ENCODE measurements at places on chromosomes 2 and 18.
A peak's percentile ranks its signal among the peaks of the same experiment; 100 is the strongest.

DNA sequence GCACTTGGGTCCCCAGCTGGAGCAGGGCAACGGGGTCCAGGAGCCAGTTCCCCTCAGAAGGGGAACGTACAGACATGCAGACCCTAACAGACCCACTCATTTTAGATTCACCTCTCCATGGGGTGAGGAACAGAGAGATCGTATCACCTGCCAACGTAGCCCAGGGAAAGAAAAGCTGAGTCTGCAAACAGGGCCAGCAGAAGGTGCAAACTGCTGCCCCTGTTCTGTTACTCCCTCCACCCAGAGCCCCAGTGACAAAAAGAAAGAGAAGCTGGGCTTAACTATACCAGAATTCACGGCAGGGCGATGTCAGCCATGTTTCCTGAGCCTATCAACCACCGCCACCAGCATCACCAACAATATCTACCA, 817 bp upstream of the HS1BP3 start:
- DNase-seq, result no peak

GRCh38 chr2:10039658-10040410, 3.5 kb upstream of the KLF11 start:
- DNase-seq, result no peak

DNA sequence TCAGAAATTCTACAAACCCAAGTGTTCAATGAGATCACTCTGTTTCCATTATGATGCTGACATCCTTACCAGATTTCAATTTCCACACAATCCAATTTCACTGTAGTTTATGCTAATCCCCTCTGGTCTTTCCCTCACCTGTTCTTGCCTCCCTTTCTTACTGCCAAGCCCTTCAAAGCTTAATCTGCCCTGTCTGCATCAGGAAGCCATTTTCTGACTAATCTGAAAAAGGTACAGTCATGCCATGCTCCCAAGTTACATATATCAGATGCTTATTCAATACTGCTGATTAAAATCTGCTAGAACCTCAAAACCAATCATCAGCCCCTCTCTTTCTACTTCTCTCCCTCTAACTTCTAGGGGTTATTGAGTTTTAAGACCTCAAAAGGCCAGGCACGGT, 8.9 kb downstream of the KRTCAP3 start:
- no peak for DNase-seq

GRCh38 chr2:232204457-232204931, 174.1 kb upstream of the ALPP start:
- no peak for DNase-seq

GRCh38 chr2:171160119-171160955, at the start of gene TLK1:
Gene TLK1, minus strand, starts transcription at chr2:171160893. Its CDS starts 465 bp downstream, at chr2:171160428.
- no peak for DNase-seq

- DNase-seq, result no peak
Measured at GRCh38 chr2:216624251-216624650, 9.0 kb upstream of the IGFBP2 start.

DNA sequence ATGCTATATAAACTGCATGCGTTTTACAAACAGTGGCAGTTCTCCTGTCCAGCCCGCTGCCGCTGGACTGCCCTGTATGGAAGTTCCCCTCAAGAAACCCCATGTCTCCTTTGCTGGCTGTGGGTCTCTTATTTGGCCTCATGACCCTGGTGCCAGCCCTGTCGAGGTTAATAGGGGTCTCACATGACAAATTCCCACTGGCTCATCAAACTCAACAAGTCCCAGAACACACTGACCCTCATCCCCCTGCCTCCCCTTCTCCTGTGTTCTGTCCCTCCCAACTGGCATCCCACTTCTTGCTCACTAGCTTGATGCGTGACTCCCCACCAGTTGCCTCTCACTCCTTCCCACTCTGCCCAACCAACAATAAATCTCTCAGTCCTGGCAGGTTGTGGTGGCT, 137.6 kb upstream of the HS6ST1 start:
- DNase-seq, result no peak

DNA sequence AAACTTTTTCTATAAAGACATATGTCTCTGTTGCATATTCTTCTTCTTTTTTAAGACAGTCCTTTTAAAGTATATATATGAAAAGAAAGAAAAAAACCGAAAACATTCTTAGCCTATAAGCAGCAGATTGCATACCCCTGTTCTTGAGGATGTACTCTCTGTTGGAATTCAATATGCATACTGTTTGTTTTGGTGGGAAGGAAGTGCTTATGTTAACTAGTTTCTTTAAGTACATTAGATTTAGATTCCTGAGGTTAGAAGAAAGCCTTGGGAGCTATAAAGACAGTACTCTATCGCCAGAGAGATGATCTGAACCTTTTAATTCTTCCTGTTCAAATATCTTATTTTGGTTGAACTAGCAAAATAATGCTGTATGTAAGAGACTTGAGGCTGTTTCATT, 46.8 kb upstream of the TBR1 start:
- DNase-seq, result no peak

- DNase-seq, result no peak
Measured at GRCh38 chr2:45833968-45834344, 182.5 kb downstream of the PRKCE start.

DNA sequence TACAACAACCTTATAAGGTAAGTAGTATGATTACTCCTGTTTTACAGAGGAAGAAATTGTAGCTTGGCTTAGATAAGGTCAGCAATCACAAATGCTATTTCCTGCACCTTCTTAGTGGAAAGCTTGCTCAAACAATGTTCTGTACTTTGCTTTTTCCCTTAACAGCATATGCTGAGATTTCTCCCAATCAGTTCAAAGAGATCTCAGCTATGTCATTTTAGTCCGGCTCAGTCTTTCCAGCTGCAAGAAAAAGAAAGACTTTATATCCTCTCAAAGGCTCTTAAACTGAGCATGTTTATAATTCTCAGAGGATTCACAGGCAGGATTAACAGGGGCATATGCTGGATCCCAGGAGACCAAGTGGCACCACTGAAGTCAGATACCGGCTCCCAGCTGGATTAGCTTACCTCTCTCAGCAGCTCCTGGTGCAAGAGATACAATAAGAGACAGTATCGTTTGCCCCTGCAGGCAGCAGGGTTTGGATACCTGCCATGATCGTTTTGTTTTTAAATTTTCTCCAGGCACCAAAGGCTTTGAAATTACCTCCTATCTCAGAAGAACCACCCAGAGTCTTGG, 29.5 kb downstream of the KIAA2012 start:
- DNase-seq, result no peak

DNA sequence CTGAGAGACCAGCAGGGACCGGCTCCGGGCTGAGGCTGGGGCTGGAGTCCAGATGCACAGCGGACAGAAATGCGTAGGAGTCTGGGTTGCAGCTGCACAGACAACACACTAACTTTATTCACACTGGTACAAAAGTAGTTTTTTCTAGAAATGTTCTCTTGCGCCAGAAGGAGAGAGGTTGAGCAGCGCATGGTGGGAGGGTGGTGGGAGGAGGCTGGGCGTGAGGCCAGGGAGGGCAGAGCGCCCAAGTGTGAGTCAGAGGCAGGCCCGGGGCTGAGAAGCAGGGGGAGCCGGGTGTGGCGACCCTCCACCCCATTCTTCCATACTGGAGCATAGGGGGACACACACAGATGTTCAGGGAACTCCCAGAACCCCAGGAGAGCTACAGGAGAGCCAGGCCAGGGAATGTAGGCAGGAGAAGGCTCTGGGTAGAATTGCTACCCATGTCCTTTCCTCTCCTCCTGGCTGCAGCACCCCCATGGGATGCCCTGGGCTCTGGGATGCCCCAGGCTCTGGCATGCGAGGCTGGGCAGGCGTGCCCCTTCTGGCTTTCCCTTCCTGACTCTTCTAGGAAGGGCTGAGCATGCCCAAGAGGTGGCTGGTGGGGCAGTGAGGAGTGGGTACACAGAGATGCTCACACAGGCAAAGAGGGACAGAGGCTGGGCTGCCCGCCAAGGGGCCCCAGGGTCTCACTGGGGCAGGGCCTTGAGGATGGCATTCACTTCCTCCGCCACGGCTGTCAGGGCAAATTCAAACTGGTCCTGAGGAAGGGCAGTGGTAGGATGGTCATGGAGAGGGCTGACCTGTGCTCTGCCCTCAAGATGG, 10.6 kb downstream of the DNAJB2 start:
- DNase-seq, result no peak

GRCh38 chr2:40435426-40436092, 16.3 kb downstream of the SLC8A1 start:
- DNase-seq, result no peak

- DNase-seq, result no peak
Measured at GRCh38 chr2:20737505-20737904, 70.6 kb downstream of the GDF7 start.

DNA sequence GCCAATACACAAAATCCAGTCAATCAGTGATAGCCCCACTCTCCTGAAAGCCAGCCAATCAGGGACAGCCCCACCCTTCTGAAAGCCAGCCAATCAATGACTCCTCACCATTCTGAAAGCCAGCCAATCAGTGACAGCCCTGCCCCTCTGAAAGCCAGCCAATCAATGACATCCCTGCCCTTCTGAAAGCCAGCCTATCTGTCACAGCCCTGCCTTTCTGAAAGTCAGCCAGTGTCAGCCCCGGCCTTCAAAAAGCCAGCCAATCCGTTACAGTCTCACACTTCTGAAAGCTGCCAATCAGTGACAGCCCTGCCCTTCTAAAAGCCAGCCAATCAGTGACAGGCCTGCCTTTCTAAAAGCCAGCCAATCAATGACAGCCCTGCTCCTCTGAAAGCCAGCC, 95.9 kb upstream of the HDAC4 start:
- no peak for DNase-seq

GRCh38 chr2:16206191-16206944, 266.0 kb downstream of the MYCN start:
- DNase-seq, result no peak

DNA sequence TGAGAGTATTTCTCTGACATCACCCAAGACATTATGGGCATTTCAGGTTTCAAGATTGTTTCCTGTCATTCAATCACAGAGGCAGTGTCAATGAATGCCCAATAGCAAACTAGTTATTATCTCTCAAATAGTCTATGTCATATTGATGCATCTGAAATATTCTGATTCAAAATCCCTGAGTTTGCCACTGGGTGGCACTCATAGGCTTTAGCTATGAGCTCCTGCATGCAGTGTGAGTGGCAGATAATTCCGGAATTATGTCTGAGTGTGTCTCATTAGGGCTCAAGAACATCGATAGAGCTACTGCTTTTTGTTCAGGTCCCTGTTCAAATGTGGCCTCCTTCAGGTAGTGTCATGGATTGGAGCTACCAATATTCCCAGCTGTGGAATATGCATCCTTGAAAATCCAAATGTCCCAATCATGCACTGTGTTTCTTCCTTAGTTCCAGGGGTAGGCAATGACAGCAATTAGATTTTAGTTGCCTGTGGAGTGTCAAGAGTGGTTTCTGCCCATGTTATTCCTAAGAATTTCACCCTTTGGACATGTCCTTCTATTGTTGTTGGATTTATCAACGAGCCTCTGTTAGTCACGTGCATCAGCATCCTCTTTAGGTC, 7.8 kb upstream of the OR6B3 start:
- DNase-seq, result peak; percentile 65

- DNase-seq, result peak; percentile 15
Measured at GRCh38 chr18:44096016-44096415, 584.7 kb upstream of the SETBP1 start.

DNA sequence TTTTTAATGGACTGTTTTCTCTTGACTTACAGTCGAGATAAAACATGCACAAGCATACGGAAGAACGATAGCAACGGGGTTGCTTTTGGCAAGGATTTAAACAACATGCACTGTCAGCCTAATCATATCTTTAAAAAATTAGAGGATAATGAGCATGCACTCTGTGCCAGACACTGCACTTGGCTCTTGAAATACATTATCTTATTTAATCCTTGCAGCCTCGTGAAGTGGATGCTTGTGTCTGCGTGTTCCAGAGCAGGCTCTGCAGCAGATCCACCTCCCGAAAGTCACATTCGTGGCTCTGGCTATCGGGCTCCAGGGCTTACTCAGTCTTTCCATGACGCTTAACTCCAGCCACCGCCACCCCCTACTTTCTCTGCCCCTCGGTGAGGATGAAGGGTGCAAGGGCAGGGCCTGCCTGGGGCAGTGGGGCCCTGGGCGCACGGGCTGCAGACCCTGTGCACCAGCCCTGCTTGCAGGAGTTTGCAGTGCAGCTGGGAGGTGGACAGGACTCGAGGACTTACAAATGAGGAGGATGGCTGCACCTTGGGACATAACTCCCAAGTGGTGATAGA, 61.7 kb downstream of the ACKR3 start:
- no peak for DNase-seq

- no peak for DNase-seq
Measured at GRCh38 chr18:476251-476664, 24.2 kb downstream of the COLEC12 start.

GRCh38 chr2:149687052-149687427, 99.5 kb upstream of the MMADHC start:
- no peak for DNase-seq

GRCh38 chr2:168456521-168457189, 583 bp downstream of the CERS6 start:
- peak; percentile 51 for DNase-seq

GRCh38 chr2:109398366-109399015, 215.3 kb downstream of the SEPTIN10 start:
- no peak for DNase-seq

DNA sequence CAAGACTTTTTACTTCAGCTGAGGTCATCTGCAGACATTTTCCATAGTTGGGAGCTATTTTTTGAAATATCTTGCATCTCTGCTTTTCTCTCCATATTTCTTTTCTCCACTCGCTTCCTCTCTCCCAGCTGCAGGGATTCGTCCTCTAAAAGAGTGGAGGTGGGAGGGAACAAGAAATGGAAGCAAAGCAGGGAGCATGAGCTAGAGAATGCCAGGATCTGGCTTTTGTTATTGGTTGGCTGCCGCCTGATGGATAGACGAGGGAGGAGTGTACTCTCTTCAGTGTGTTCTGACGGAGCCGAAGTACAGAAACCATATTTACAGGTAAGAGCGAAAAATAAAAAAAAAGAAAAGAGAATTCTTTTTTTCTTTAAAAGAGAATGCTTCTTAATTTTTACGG, at the start of gene CSRNP3:
Gene CSRNP3, plus strand, starts transcription at position 282 of the 400 bp plus-strand sequence. CDS start 125,368 bp downstream, outside the sequence.
- DNase-seq, result peak; percentile 5

- DNase-seq, result peak; percentile 24
Measured at GRCh38 chr2:151051574-151052220, 210.0 kb downstream of the RBM43 start.

- DNase-seq, result no peak
Measured at GRCh38 chr18:66769375-66769774, 165.5 kb upstream of the CDH19 start.

- no peak for DNase-seq
Measured at GRCh38 chr2:40463112-40463511, 11.2 kb upstream of the SLC8A1 start.
